Karpas-422 (cell line): ENCODE measurements at places on chromosomes 7 and 10. TPM values are rescaled to one million over a fixed set of nuclear protein-coding genes. Genes with fewer than 3 reads are reported as not detected.

SUGCT gene
- 0.14 and 0.48 TPM in 2 replicates for total RNA-seq

TMEM273 gene
- total RNA-seq, result 0.51 TPM in 1 of 2 replicates, not detected in the other

RET gene
- not detected in 2 replicates for total RNA-seq

SSC4D gene
- not detected in 2 replicates for total RNA-seq

DNA sequence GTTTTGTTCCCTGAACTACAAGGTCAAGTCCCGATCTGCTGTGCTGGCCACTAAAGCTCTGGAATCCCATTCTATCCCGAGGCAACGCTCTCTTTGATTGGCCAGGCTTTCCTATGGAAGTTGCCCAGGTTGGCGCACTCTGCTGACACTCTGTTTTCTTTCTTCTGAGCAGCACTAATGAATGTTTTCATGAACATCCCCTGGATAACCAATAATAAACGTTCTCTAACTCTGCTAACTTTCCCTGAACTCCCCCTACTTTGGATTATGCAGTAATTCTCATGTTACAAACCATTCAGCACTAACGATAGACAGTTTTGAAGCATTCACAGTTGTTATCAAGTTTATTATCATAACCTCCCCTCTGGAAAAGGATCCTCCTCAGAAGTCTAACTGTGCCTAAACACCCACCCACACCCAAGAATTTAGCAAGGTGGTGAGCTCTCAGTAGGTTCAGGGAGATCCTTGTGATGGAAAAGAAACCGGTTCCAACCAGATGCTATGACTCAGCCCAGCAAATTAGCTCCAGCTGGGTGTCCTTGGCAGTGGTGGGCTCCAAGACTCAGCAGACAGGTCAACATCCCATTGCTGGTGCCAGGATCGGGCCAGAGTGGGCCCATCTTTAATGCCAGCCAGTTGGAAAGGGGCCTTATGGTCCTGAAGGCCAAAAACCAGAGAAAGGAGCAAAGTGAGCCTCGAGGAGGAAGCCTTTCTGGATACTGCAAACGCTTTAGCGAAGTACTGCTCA, 68.4 kb downstream of the CREB3L2 start:
- H3K27ac ChIP-seq, result no peak overlapping the region
- H3K36me3 ChIP-seq, result no peaks in the 10 kb centered on the region
- no peaks in the 10 kb centered on the region for H3K27me3 ChIP-seq
- H3K4me3 ChIP-seq, result no peak overlapping the region
